ENCODE measurements at places on chromosomes 3 and 15.

DNA sequence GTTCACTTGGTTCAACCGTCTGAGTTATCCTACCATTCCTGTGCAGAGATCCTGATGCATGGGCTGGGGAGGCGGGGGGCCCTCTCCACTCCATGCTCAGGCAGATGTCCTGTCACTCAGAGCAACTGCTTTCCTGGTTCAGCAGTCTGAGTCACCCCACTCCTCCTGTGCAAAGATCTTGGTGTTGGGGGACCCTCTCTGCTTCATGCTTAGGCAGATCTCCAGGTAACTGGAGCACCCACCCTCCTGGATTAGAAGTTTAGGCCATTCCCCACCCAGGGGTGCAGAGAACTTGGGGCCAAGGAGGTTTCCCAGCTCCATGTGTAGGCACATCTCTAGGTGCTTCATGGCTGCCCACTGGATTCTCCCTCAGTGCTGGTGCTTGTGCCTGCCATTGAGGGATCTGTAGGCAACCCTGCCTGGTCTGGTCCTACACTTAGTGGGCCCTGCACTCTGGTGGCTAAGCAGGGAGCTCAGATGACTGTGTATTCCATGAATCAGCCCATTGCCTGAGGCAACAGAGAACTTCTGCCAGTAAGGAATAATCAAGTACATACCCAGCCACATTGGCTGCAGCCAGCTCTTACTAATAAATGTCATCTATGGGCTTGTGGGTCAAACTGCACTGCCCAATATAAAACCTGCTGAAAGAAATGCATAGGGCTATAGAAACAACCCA is 465.4 kb upstream of the THBS1 start:
- DNase-seq: no peak

- DNase-seq: no peak
These were observed 67.2 kb downstream of the EFHB start for GRCh38 chr3:19866751-19867347.

- DNase-seq: no peak
These were observed 428.3 kb downstream of the CNTN4 start for GRCh38 chr3:2526926-2527325.

DNA sequence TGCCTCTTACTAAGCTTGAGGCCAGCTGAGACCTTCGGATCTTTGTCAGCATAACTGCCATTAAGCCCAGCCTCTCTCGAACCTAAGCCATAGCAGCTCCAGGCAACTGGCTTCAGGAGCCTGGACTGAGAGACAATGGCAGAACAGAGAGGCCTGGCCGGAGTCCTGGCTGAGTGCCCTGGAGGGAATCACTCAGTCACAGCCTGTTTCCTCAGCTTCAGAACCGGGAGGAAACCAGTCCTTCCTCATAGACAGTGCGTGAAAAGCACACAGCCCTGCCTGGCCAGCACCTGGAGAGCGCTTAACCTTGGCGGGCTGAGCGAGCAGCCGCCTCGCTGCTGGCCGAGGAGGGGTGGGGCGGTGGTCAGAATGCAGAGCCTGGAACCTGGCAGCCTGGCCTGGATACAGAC is 21.6 kb downstream of the RNU5B-1 start:
- no peak for DNase-seq

GRCh38 chr15:36465304-36465703 is 114.1 kb upstream of the CDIN1 start:
- DNase-seq: no peak

DNA sequence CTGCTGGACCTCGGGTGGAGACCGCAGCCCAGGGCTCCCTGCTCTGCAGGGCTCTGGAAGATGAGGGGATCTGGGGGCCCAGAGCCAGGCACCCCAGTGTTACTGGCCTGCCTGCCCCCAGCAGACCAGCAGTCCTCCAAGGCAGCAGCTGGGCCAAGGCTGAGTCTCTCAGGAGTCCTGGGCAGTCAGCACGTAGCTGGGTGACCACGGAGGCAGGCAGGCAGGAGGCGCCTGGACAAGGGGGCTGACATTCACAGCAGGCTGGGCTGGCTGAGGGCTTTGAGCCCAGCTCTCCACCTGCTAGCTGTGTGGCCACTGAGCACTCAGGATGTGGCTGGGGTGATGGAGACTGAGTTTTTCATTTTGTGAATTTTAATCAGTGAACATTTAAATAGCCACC is 67.9 kb downstream of the IQSEC1 start:
- no peak for DNase-seq

DNA sequence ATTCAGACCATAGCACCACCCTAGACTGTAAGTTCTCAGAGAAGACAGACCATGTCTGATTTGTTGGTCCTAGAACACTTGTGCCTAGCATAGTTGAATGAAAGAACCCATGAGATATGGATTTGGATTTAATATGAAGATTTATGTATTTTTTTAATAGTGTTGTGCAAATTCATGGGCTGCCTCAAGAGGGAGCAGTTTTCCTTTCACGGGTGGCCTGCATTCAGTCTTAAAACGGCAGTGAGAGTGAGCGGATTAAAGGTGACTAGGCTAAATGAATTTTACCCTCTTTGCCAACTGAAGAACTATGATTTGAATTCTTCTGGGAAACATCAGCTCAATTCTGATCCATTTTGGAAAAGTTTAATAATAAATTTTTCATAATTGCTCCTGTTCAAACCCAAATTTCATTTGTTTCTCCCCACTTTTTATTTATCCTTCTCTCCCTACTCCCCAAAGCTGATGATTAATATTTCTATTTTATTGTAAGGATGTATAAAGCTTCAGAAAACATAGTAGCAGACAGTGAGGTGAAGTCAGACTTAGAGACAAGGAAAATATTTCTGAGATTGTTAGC is 67.3 kb downstream of the MORC1 start:
- DNase-seq: no peak

DNA sequence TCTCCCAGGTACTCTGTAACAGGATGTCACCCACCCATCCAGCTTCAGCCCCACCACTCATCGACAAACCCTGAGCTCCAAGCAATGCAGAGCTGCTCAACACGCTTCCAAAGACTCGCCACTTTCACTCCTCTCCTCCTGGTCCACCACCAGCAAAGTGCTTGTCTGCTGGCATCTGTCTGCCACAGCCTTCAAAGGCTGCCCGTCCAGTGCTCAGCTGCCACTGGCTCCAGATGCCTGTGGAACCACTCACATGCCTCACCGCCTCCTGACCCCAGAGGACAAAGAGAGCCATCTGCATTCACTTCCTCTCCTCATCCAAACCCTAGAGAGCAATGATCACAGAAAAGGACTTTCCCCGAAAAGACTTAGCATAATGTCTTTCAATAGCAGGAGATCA is 109.5 kb upstream of the OCA2 start:
- DNase-seq: no peak

- DNase-seq: no peak
These were observed 5.0 kb upstream of the LRRFIP2 start for GRCh38 chr3:37179144-37179967.

- no peak for DNase-seq
These were observed 5.9 kb upstream of the RBPMS2 start for GRCh38 chr15:64781299-64781698.

GRCh38 chr3:81764665-81765064 is 3.2 kb upstream of the GBE1 start:
- DNase-seq: no peak

DNA sequence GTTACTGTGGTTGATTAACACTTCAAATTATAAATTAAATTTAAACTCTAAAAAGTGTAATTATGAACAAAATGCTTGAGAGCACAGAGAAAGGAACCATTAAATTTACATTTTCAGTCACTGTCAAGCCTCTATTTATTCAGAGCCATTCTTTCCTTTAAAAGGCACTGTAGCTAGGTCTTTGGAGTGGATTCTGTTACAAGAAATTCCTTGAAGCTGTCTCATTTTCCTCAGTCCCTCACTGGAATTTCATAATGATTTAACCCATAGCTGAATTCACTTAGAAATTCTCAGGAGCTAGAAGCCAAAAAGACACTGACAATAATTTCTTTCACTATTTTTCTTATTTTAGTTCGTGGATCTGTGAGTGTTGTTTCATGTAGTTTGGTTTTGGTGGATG is 81.2 kb upstream of the TCF12 start:
- DNase-seq: no peak

- DNase-seq: no peak
These were observed 26.9 kb downstream of the BFSP2 start for GRCh38 chr3:133426721-133427120.

- no peak for DNase-seq
These were observed 77.4 kb downstream of the SNRK start for GRCh38 chr3:43363621-43364266.

DNA sequence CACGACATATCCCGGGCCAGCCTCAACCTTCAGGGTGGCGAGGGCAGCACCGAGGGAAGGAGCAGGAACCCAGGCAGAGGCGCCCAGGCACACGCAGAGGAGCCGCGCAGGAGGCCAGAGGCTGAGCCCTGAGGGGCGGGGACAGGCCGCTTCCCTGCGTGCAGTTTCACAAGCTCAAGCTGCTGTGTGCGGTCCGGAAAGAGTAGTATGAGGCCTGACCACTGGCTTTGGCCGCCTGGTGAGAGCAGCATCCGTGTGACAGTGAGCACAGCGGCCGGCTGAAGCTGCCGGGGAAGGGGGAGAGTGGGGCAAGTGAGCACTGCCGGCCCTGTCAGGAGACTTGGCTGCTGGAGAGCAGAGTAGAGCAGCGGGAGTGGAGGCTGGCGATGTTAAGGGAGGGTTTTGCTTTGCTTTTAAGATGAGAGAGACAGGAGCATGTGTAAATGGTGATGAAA is 8.7 kb downstream of the ZDHHC19 start:
- DNase-seq: peak; percentile 75

DNA sequence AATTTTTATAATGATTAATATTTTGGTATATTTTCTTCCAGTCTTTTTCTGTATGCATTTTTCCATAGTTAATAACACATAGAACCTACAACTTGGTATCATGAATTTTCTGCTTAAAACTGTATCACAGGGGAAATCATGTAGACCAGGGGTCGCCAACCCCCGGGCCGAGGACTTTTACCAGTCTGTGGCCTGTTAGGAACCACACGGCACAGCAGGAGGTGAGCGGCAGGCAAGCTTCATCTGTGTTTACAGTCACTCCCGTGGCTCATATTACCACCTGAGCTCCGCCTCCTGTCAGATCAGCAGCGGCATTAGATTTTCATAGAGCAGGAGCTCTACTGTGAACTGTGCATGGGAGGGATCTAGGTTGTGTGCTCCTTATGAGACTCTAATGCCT is 54.7 kb downstream of the RPL22L1 start:
- no peak for DNase-seq

DNA sequence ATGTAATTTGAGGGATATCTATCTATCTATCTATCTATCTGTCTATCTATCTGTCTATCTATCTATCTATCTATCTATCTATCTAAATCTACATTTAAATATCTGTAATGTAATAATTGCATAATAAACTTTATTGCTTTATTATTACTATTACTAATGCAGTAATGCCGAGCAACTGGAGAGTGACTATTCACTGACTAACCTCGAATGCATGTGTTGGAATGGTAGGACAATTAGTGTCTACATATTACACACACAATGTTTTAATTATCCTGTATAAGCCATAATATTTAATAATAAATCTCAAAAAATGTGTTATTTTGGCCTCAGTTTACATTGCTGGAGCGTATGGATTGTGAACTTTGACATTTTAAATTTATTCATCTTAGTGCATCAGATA is 25.2 kb upstream of the CNTN3 start:
- DNase-seq: no peak

DNA sequence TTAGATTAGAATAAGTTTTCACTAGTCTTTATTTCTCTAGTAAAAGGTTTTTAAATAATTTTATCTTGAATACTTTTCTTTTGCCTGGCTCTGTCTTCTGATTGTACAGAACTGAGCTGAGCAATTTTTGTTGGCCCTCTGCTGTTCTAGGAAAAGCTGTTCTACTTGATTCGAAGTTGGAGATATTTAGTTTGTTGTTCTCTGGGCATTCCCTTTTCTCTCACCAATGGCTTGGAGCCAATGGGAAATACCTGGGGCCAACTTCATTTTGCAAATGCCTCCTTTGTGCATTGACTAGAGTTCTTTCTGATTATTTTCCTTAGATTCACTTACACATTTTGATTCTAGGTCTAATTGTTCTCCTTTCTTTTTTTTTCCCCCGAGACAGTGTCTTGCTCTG is 16.5 kb downstream of the ABHD5 start:
- DNase-seq: no peak

DNA sequence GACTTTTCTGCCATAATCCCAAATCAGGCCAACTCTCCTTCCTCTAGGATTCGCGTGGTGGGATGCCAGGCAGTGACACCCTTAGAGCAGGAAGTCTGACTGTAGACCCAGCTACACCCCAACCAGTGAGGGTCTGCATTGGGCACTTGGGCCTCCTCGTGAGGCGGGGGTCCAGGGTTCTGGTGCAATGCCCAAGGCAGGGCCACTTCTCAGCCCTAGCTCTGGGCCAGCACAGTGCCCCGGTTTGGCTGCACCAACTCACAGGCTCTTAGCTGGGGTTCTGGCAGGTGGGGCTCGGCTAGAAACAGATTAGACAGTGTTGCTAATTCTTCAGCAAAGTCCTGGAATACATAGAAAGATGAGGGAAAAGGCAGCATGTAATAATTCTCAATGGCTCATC is 12.7 kb downstream of the CDAN1 start:
- no peak for DNase-seq

GRCh38 chr3:115052906-115053305 is 94.2 kb downstream of the ZBTB20 start:
- no peak for DNase-seq

GRCh38 chr3:117600666-117601065 is 891.1 kb downstream of the TUSC7 start:
- DNase-seq: no peak

DNA sequence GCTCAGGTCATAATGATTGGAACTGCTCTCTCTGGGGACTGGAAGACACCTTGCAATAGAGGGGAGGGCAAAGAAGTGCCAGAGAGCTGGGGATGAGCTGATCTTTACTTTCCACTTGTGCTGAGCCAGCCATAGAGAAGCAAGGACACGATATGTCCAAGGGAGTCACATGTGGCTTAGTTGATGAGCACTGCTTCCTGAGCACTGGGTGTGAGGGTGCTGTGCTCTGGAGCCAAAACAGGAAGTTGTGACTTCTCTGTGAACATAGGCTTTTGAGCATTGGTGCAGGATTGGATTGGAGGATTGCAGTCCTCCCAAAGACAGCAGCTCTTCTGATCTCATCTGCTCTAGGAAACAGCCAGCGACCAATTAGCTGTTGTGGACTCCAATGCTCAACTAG is 6.7 kb downstream of the PARP14 start:
- no peak for DNase-seq

DNA sequence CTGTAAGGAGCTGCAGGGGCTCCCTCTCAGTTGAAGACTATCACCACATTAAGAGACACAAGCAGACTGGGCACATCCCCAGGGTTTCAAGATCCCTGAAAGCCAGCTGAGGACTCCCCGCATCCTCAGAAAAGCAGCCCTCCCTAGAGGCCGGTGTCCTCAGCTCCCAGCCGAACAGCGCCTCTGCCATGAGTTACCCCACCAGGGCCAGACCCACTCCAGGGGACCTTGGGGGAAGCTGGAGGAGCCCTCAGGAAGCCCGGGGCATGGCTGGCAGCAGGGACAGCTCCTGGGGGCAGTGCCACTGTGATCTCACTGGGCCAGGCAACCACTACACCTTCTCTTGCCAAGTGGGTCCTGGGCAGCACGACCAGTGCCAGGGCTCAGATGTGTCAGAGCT is 8.1 kb downstream of the KLF15 start:
- DNase-seq: no peak

- DNase-seq: no peak
These were observed 11.3 kb downstream of the PLA2G4D start for GRCh38 chr15:42082823-42083604.

- DNase-seq: no peak
These were observed 27.3 kb downstream of the DUSP7 start for GRCh38 chr3:52029053-52029452.

All from smooth muscle cell of the brain vasculature (primary cell).